ENCODE measurements at places on chromosomes 7 and 10.

- no peak overlapping the region for H3K4me3 ChIP-seq
- H3K27ac ChIP-seq: no peak overlapping the region
- DNase-seq: no peak
- H3K4me1 ChIP-seq: no peaks in the 10 kb centered on the region
- no peaks in the 10 kb centered on the region for H3K36me3 ChIP-seq
Measured at GRCh38 chr10:48804740-48805182, 120.1 kb downstream of the WDFY4 start.

DNA sequence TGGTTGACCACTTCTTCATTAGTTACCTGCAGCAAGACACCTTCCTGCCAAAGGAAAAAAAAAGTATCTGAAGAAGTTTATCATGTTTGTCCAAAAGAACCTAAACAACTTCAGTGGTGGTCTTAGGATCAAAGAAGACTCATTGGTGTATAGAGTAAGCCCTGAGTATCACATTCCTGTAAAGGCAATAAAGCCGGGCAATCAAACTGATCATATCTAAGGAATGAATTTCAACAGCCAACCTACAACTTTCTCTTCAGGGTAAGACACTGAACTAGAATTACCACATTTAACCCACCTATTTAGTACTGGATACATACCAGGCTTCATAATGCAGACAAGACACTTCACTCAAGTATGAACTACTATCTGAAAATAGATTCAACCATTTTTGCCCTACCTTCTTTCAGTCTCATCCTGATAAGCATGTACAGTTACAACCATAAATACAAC lies 10.1 kb downstream of the HNRNPA2B1 start:
- peaks cover 91% of the 10 kb centered on the region for H3K36me3 ChIP-seq
- H3K27ac ChIP-seq: no peak overlapping the region
- DNase-seq: no peak
- H3K27me3 ChIP-seq: no peaks in the 10 kb centered on the region
- H3K4me1 ChIP-seq: peaks cover 34% of the 10 kb centered on the region

GRCh38 chr10:130921911-130922440 lies 389.5 kb downstream of the TCERG1L start:
- no peaks in the 10 kb centered on the region for H3K36me3 ChIP-seq
- no peak overlapping the region for H3K4me3 ChIP-seq
- H3K4me1 ChIP-seq: no peaks in the 10 kb centered on the region

DNA sequence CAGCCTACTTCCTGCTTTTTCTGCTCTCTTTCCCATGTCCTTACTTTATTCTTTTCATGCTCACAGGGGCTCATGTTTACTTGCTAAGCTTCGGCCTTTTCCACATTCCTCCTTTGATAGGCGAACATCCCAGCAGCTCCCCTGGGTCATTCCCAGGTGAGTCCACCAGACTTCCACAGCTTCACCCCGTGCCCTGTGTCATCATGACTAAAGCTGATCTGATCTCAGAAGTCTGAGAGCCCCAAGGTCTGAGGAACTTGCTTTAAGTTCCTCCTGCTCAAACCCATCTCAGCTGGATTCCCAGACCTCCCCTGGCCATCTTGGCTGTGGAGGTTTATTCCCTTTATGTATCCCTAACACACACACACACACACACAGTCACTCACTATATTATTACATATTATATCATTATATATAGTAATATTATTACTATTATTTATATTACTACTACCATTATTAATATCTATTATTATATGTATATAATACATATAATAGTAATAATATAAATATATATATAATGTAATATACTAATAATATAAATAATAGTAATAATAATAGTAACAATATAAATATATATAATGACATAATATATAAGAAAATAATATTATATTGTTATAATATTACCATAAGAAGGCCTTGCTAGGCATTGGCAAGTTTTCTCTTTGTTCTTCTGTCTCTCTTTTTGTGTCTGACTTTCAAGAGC lies 295.9 kb downstream of the PTEN start:
- DNase-seq: no peak
- no peaks in the 10 kb centered on the region for H3K36me3 ChIP-seq
- peaks cover 3% of the 10 kb centered on the region for H3K4me1 ChIP-seq
- no peaks in the 10 kb centered on the region for H3K27me3 ChIP-seq

DNA sequence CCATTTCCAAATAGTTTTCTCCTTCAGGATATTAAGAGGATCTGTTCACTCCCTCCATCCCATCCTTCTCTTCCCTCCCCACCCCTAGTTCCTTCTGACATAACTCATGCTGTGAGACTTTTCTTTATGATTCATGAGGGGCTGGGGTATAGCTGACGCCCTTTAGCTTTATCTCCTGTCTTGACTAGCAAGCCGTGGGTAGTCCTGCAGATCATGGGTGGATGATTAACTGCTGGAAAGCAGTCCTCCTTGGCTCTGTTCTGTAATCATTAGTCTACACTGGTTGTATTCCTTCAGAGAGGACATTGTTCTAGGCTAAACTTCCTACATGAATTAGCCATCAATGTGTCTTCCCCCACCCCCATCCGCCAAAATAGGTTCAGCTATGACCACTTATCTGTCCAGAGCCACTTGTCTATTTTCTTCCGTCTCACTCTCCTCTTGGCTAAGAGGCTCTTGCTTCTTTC lies 135.4 kb downstream of the LRRC4 start:
- no peaks in the 10 kb centered on the region for H3K36me3 ChIP-seq
- H3K4me1 ChIP-seq: no peaks in the 10 kb centered on the region
- H3K27me3 ChIP-seq: no peaks in the 10 kb centered on the region
- H3K27ac ChIP-seq: no peak overlapping the region
- no peak for DNase-seq

GRCh38 chr7:41027428-41028115 lies 675.3 kb downstream of the INHBA start:
- no peaks in the 10 kb centered on the region for H3K36me3 ChIP-seq
- DNase-seq: no peak
- no peaks in the 10 kb centered on the region for H3K27me3 ChIP-seq
- H3K27ac ChIP-seq: no peak overlapping the region
- H3K4me3 ChIP-seq: no peak overlapping the region

Data from gastrocnemius medialis (tissue), 4 donors.